ENCODE measurements at places on chromosomes 11 and 22.

- no peak for DNase-seq
Observed at GRCh38 chr11:4606231-4607015, 1.6 kb downstream of the TRIM68 start.

GRCh38 chr22:44765571-44766285, 13.4 kb downstream of the ARHGAP8 start:
- DNase-seq = no peak

GRCh38 chr11:14644226-14645014, 816 bp downstream of the PDE3B start:
- DNase-seq = peak; percentile 46

GRCh38 chr22:33739516-33739915, 180.8 kb downstream of the LARGE1 start:
- no peak for DNase-seq

DNA sequence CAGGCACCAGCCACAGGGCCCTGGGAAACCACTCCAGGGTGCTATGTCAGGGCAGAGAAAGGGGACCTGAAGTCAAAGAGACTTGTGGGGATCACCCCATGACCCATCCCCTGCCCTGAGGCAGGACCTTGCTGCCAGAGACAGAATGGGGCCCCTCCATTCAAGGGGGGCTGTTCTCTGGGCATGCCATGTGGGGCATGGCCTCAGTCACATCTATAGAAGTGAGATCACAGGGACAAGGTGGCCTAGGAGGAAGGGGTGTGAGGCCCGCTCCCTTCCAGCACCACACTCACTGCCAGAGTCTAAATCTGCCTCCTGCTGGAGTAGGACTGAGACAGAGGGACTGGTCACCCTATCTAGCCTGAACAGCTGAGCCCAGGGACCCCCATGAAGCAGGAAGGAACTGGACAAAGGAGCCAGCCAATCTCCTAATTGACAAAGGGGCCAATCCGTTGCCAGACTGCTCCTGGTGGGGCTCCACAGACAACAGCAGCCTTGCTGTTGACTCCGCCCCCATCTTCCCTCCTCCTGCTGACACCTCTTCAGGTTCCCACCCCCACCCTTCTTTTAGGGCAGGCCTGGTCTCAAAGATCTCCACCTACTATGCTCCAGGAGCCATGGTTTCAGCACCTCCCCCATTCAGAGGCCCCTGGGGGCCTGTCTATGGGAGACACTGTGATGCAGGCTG, 26.0 kb downstream of the NEAT1 start:
- no peak for DNase-seq

DNA sequence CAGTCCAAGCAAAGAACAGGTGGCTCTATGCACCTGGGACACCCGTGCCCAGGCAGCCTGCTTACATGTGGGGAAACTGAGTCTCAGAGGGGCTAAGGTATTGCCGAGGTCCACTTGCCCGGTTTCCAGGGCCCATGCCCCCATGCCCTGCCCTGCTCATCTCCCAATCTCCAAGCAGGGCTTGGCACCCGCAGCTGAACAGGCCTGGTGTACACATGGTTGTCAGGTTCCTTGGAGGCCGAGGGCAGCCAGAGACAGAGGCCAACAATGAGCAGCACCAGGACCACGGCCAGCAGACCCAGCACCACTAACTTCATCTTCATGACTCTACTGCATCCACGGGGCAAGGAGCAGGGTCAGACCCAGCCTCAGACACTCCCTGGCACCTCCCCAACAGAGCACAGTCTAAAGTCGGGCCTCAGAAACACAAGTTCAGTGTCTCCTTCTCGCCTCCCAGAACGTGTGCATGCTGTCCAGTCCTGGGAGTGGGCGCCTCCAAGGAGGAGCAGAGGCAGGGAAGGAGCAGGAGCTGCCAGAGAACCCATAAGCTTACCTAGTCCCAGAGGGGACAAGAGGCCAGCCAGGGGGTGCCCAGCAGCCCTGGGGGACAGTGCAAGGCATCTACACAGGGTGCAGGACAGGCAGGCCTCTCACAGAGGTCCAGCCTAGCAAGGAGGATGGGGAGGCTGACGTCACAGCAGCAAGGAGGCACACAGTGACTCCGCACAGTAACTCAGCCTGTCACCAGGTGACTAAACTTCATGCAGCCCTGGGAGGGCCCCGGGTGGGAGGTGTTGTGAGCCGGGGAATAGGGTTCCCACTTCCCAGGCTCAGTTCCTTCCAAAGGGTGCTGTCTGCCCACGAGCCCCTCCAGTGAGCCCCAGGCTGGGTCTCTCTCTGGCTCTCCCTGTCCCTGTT, 20.2 kb upstream of the RGL4 start:
- no peak for DNase-seq

DNA sequence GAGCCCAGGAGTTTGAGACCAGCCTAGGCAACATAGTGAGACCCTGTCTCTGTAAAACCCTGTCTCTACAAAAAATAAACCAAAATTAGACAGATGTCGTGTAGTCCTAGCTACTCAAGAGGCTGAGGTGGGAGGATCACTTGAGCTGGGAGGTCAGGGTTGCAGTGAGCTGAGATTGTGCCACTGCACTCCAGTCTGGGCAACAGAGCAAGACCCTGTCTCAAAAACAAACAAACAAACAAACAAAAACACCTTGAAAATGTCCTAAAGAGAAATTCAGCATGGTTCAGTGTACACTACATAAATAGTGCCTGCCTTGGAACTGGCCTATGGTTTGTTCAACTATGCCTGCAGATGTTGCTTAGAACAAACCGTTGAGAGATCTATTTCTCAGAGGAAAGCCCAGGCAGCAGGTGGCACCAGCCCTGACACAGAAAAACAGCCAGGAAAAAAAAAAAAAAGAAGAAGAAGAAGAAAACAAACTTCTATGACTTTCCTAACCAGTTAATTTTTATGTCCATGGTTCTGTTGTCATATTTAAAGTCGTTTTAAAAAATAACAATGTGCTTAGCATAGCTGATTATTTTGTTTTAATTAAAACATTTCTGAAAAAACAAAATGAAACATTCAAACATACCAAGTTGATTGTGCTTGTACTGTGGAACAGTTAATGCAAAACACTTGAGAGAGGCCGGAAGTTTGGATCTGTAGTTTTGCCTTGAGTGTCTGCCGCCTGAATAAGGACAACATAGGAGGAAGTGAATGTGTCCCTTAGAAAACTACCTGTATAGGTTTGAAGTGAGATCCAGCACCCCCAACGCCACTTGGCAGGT, 5.4 kb downstream of the KREMEN1 start:
- DNase-seq = no peak

- DNase-seq = peak; percentile 5
Observed at GRCh38 chr11:1196516-1197391, 26.1 kb upstream of the MUC5B start.

DNA sequence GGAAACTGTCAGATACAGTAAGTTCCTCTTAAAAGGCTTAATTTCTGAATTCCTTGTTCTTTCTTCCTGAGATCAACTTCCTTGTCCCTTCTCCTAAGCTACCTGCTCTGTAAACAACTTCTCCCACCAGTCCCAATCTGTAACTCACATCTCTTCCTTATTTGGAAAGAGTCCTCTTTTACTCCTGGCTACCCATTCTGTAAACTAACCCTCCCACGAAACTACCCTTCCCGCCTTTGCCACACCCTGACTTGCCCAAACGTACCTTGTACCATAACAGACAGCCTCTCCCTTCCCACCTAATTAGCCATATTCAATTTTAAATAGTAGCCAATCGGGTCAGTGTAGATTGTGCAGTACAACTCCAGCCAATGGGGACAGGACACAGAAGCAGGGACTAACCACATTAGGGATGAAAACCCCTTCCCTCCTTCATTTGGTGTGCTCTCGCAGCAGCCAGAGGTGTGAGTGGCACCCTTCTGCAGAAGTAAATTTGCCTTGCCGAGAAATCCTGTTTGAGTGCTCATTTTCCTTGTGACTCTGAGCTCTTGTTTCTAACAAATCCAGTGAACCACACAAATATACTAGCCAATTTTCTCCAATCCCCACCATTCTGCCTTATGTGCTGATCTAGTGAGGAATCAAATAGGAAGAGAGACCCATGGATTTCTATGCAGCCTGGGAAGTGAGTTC, 49.5 kb downstream of the ZNF280B start:
- no peak for DNase-seq

- no peak for DNase-seq
Observed at GRCh38 chr11:696955-697491, 1.4 kb downstream of the TMEM80 start.

GRCh38 chr11:105192115-105192514, 52.5 kb upstream of the CARD18 start:
- DNase-seq = no peak

- no peak for DNase-seq
Observed at GRCh38 chr22:32722441-32722840, 79.1 kb upstream of the TIMP3 start.

GRCh38 chr11:35606206-35606605, 12.1 kb upstream of the FJX1 start:
- DNase-seq = no peak

GRCh38 chr22:22682807-22683667, 38.6 kb downstream of the GGTLC2 start:
- DNase-seq = no peak

DNA sequence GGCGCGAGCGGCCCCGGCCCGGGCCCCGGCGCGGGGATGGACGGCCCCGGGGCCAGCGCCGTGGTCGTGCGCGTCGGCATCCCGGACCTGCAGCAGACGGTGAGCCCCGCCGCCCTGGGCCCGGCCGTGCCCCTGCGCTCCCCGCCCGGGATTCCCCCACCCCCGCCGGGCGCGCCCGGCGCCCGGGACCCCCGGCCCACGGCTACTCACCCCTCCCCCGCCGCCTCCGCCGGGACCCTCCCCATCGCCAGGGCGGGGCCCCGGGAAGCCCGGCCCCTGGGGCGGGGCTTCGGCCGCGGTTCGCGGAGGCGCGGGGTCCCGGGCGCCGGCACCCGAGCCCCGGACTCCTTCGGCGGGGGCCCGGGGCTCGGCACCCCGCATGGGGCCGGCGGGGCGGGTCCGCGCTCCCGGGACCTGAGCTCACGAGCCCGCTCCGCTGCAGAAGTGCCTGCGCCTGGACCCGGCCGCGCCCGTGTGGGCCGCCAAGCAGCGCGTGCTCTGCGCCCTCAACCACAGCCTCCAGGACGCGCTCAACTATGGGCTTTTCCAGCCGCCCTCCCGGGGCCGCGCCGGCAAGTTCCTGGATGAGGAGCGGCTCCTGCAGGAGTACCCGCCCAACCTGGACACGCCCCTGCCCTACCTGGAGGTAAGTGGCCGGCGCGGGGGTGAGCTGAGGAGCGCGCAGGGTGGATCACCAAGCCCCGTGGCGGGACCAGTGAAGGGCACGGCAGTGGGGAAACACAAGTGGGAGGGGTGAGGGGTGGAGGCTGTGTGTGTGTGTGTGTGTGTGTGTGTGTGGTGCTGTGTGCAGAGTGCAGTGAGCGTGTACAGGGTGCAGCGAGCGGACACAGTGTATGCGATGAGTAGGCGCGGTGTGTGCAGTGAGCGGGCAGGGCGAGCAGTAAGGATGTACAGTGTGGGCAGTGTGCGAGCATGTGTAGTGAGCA, 2.3 kb downstream of the SHANK3 start:
- DNase-seq = no peak

- no peak for DNase-seq
Observed at GRCh38 chr11:73340164-73340563, 32.1 kb downstream of the ARHGEF17 start.

DNA sequence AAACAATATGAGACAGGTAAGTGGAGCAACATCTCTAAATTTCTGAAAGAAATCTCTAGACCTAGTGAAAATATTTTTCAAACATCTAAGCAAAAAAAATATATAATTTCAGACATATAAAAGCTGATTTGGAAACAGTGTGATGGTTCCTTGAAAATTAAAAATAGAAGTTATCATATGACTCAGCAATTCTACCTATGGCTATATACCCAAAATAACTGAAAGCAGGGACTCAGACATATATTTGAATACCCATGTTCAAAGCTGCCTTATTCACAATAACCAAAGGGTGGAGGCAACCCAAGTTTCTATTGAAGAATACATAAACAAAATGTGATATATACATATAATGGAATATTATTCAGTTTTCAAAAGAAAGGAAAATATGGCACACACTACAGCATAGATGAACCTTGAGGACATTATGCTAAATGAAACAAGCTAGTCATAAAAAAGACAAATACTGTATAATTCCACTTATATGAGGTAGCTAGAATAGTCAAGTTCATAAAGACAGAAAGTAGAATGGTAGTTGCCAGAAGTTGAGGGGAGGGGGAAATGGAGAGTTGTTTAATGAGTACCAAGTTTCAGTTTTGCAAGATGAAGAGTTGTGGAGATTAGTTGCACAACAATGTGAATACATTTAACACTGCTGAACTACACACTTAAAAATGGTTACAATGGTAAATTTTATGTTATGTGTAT, 300.4 kb downstream of the TTC28 start:
- peak; percentile 50 for DNase-seq

DNA sequence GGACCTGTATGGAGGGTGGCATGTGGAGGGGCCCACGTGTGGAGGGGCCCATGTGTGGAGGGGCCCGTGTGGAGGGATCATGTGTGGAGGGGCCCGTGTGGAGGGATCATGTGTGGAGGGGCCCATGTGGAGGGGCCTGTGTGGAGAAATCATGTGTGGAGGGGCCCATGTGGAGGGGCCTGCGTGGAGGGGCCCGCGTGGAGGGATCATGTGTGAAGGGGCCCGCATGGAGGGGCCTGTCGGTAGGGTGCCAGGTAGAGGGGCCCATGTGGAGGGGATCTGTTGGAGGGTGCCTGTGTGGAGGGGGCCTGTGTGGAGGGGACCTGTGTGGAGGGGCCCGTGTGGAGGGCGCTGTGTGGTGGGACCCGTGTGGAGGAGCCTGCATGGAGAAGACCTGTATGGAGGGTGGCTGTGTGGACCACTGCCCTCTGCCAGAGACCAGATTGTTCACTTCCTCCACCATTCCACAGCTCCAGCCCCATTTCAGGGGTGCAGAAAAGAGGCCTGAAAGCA, 47.0 kb downstream of the IGLL5 start:
- no peak for DNase-seq

DNA sequence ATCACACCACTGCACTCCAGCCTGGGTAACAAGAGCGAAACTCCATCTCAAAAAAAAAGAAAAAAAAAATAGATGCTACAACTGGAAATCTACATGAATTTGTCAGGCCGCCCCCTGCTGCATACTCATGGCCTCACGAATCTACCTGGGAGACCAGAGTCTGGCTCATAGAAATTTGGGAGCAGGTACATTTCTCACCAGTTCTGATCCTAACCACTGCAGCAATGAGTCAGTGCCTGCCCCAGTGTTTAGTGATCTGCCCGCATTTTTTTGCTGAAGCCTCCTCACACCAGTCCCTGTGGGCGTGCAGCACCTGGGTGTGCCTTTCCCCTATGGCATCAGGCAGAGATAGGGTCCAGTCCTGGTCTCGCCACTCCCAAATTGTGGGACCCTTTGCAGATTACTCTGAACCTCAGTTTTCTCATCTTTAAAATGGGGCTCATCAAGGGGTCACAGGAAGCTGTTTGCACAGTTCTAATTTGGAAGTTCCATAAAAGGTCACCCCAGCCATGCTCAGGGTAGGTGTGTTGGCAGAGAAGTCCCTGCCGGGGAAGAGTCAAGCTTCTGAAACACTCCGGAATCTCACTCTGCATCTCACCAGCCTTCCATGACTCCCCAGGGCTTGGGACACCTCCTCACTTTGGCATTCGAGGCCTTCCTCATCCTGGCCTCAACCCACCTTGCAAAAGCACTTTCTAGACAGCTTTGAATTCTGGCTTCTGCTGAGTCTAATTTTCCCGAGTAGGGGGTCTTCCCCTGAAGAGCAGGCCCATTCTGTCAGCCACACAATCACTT, 39.3 kb upstream of the LINC01488 start:
- no peak for DNase-seq

GRCh38 chr22:37643225-37643847, 3.9 kb downstream of the SH3BP1 start:
- DNase-seq = peak; percentile 63

- no peak for DNase-seq
Observed at GRCh38 chr11:126345759-126346585, 9.5 kb upstream of the ST3GAL4 start.
